H4 (cell line): ENCODE measurements at places on chromosomes 1 and 21. TPM values are rescaled to one million over a fixed set of nuclear protein-coding genes. Genes with fewer than 3 reads are reported as not detected.

Gene SLC26A9
- total RNA-seq, result not detected in 2 replicates

Gene TMEM240
- not detected in 2 replicates for total RNA-seq

DNA sequence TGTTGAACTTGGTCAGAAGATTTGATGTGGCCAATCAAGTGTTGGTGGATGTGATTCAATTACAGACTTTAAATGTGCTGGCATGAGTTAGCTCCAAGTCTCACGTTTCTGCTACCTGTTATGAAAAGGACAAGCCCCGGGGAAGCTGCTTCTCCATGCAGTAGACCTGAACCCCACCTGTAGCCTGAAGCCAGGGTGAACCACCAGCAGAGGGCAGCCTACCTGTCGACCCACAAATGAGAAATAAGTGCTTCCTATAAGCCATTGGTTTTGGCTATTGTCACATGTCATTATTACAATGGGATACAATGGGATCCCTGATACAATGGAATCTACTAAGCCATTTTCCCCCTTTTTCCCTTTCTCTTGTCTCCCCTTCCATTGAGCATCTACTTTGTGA is 230.2 kb downstream of the PRDM2 start:
- peak; percentile 9 for DNase-seq

Gene MX2
- total RNA-seq, result 36.7 and 38.6 TPM in 2 replicates

DNA sequence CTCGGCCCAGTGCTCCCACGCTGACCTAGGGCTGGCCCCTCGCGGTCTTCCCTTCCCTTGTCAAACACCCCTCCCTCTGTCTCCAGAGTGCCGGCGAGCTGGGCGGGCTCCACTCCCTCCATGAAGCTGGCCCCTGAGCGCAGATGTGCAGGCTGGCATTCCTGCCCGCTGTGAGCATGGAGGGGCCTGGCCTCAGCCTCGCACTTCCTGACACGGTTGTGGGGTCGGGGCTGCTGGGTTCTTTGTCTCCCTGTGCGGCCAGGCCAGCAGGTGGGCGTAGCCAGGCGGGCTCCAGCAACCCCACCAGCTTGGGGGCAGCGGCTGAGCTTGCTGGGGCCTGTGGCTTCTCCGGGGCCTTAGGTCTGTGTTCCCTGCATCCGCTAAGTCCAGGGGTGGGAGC is 14.2 kb upstream of the PEX10 start:
- no peak for DNase-seq

DNA sequence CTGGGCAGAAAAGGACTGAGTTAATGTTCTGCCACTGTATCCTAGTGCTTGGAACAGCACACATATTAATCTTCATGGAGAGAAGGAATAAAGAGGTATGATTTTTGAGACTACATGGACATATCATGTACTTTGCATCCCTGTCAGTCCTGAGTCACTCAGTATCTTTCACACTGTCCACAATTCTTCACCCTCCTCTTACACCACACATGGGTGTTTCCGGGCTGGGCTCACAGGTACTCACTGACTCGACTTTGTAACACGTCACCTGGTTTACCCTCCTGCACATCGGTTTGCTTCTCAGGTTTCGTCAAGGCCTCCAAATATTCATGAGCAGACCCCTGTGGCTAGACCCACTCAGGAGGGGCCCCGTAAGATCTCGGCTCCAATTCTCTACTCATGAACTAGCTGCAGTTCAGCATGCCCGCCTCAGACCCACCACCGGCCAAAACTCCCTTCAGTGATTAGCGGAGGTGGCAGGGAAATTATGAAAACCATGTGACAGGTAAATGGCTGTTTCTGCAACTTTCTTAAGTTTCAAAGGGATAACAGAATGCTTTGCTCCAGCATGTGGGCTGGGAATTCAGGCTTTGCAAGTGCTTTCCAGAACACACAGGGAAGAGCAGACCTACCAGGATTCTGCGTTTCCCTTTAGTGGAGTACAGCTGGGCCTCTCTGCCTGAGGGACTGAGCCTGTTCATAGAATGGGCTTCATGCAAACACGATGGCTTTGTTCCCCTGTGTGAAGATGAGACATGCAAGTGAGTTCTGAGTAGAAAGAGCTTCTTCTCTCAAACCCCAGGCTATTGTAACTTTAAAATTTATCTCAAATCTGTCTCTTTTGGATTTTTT is 31.3 kb upstream of the TRABD2B start:
- no peak for DNase-seq

GRCh38 chr1:91092503-91092902 is 70.7 kb upstream of the ZNF644 start:
- peak; percentile 20 for DNase-seq

- DNase-seq, result no peak
Observed at GRCh38 chr1:247113733-247114271, 9.6 kb upstream of the ZNF669 start.
